ENCODE measurements at places on chromosomes 1 and 21.

GRCh38 chr1:236067854-236068454 lies 3.1 kb upstream of the NID1 start:
- no peak for DNase-seq

DNA sequence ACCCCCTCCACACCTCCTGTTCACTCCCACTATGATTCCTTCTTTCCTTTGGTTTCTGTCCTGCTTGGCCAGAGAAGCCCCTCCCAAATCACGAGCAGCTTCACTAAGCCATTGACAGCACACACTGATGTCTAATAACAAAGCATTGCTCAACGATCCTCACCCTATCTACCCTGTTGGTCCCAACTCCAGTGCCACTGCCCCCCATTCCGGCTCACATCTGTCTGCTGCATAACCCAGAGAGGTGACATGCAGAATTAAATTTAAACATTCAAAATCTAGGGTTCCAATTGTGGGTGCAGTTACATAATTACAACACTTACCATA lies 236.9 kb downstream of the TTLL7 start:
- no peak for DNase-seq

DNA sequence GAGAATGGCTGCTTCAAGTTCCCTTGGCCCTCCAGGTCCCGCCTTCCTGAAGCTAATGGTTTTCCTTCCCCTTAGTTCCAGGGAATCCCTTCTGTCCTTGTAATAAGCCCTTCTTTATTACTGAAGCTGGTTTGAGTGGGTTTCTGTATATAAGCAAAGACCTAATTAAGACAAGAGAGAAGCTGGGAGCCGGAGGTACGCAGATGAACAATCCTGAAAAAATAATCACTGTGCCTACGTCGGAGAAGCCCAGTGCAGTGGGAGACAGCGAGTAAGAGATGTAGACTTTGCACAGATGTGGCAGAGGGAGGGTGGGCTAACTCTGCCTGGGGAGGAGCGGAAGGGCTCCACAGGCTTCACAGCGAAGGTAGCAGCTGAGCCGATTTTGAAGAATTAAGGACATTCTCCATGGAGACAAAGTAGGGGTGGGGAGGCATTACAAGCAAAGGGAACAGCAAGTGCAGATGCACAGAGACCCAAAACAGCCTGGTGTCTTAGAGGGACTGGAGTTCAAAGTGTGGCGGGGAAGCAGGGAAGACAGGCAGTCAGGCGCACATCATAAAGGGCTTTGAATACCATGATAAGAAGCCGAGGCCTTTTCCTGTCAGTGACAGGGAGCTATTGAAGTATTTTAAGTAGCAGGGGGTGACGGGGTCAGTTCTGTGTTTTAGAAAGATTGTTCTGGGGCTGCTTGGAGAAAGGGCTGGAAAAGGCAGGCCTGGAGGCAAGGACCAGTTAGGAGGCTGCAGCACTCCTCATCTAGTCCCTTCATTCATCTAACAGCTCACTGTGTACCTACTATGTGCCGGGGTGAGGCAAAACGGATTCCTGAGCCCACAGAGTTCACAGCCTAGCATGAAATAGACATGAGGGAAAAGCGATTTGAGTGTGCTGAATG lies 6.5 kb downstream of the RIMS3 start:
- no peak for DNase-seq

DNA sequence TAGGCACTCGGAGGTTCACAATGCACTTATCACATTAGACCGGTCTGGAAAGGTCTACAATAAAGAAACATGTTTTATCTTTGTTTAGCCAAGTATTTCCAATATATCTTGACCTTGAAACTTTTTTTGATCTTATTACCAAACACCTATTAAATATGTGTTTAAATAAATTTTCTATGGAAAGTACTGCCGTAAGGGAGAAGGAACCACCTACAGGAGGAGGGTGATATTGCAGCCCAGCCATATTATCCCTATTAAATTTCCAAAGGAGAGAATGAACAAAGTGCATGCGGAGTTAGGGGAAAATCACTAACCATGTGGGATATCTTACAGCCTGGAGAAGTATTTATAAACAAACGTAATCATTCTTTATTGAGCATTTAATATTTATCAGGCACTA lies 14.5 kb downstream of the BRINP2 start:
- no peak for DNase-seq

DNA sequence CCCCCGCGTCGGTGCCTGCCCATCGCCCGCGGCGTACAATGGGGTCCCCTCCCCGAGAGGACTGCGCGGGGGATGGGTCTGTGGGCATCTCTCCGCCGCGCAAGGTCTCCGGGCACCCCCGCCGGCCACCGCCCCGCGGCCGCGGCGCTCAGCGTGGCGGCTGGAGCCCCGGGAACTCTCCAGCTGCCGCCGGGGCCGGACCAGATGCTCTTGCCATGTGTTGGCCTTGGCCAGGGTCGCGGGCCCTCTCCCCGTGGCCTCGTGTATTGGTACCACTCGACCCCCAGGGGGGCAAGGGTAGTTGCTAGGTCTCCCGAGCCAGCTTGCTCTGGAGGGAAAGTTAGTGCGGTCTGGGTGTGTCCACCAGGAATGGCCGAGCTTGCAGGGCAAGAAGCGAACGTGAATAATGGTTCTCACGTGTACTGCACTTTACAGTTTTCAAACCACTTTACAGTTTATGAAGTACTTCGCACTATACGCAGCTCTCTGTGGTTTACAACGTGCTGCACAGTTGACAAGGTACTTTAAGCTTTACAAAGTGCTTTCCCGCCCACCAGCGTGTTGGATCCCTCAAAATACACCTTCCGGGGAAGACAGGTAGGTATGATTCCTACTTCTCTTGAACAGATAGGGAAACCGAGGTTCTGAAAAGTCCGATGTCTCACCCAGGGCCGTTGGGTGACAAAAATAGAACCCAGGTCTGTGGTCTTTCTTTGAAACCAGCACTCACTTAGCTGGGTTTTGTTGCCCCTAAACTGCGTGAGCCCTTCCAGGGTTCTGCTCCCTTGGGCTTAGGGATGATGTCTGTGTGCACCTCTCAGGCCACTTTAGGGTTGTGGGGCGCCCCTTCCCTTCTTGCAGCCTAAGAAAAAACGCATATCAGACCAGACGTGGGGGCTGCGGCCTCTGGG lies 1.2 kb downstream of the EPHB2 start:
- no peak for DNase-seq

DNA sequence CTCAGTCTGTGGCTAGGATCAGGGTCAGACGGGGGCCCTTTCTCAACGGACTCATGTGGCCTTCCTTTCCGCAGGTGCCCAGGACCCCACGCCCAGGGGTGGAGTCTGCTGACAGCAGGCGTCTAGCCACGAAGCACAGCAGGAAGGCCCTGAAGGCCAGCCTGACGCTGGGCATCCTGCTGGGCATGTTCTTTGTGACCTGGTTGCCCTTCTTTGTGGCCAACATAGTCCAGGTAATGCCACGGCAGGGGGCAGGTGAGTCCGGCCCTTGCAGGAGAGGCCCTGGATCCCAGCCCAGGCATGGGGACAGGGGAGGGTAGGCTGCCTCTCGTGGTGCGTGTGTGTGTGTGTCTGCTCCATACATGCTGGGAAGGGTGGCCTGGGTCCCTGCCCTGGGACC lies 13.8 kb downstream of the HTR6 start:
- DNase-seq: no peak

DNA sequence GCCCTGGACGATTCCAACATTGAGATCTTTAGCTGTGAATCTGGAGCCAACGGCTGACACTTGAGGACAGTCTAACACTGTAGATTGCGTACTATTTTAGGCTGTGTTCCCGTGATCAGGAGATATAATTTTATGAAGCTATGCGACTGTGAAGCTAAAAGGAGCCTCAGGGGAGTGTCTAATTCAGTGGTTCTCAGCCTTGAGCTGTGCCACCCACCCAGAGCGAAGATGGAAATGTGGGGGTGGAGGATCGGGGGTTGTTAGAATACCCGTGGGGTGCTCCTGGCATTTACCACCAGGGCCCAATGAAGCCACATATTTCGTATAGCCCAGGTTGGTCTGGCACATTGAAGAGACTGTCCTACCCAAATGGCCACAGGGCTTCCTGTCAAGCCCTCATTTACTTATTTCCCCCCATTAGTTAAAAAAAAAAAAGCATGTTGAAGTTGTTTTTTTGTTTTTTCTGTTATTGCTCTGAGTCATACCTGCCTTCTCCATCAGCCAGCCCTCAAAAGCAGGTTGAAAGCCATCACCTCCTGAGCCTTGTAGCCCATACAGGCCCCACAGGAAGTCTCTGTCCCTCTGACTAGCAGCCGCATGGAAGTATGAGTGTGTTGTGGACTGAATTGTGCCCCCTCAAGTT lies 141.7 kb downstream of the GALNT2 start:
- no peak for DNase-seq

GRCh38 chr21:32348604-32349332 lies 44.0 kb downstream of the URB1 start:
- no peak for DNase-seq

DNA sequence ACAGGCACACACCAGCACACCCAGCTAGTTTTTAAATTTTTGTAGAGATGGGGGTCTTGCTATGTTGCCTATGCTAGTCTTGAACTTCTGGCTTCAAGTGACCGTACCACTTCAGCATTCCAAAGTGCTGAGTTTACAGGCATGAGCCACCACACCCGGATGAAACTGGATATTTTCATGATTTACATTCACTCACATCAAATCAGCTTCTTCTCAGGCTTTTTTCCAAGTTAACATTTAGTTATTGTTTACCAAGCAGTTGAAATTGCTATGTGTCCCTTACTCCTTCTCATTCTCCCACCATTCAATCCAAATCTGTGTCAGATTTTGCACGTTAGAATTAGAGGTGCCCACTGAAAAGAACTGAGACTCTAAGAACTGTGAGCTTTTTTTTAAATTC lies 18.4 kb downstream of the RIT1 start:
- DNase-seq: no peak

DNA sequence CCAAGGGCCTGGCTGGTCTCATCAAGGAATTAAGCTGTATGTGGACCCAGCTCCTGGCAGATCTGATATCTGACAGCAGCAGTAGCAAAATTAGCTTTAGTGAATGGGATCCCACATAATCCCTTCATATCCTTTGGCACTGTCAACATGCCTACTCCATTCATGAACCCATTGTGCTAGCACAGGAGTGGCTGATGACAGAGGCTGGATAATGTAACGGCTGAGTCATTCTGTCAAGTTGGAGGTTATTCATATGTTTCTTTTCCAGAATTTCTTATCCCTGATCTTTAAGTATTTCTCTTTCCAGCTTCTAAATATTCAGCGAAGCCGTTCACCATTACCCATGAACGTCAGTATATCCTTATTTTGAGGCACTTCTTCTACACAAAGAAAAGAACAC lies 84.3 kb downstream of the EXTL2 start:
- DNase-seq: no peak

DNA sequence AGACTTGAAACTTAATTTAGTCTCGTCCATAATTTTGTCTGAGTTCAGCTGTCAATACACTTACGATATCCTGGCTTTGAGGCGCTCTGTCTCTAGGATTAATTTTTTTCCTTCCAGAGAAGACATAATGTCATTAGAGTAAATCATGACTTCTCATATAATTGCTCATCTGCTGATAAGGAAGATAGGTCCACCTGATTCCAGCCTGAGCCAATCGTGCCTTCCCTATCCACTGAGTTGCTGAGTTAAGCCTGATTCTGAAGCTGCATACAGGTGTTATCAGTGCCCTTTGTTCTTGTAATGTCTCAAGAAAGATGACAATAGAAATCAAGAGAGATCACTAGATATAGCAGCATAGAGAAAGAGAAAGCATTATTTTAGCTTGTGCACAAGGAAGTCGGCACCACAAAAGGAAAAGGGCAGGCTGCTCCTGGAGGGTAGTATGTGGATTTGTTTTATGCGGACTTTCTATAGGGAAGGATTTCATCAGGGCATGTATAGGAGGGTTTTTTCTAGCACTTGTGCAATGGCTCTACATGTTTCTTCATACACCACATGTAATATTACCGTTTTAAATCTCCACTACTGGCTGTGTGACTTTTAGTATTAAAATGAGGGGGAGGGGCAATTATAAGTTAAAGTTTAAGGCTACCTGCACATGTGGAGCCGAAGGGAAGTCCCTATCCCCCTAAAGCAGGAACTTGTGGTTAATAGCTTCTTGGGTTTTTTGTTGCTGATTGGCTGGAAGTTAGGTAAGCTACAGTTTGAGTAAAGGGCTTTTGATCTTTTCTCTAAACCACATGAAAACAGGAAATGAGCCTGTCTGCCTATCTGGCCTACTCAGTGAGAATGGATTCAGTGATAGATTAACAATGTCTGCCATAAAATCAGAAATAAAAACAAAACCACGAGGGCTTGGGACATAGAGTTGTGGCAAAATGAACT lies 133.4 kb downstream of the PLPPR5 start:
- no peak for DNase-seq

DNA sequence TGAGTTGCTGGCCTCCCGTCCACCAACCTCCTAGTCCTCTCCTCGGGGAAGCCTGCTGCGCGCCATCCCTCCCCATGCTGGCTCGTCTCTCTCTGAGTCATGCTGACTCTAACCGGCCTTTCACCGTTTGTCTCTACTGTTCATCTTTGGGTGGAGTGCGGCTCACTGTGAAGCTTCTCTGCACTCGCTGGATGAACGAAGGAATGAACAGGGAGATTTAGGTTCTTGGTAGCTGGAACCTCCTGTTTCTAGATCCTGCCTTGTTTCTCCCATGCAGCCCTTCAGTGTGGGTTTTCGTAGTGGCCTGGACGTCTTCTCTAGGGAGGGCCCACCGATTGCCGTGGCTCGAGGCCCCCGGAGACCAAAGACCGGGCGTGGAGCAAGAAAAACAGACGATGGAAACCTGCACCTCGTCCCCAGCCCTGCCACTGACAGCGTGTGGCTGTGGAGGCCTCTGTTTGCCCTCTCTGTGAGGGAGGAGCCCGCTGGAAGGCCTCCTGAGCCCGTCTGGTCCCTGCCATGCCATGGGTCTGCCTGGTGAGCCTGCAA lies 227.6 kb upstream of the C1orf174 start:
- no peak for DNase-seq

DNA sequence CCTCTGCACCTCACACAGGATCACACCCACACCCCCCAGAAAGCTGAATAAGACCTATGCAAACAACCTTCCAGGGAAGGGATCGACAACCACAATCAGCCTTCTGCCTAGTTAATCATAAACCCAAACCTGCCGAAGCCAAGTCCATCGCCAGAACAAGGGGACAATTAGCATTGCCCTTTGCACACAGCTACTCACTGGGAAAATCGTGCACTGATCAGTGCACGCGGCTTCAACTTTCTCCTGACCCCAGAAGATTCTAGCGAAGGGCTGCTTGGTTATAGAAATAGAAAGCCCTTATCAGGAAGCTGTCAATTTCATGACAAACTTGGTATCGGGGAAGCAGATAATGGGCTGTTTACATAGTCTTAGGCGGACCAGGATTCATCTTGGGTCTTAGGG lies 29.5 kb downstream of the RUNX1 start:
- DNase-seq: no peak

All from activated T-helper 1 cell treated with anti-CD3 and anti-CD28 coated beads, Interleukin-2, amount 50 U/mL, for 16 hours (primary cell).